Glutamatergic neuron (in vitro differentiated cells): ENCODE measurements at places on chromosomes 6 and 20. TPM values are rescaled to one million over a fixed set of nuclear protein-coding genes. Genes with fewer than 3 reads are reported as not detected.

PRICKLE4 gene
- 2.3 TPM for total RNA-seq

TMC2 gene
- total RNA-seq: not detected

RAB32 gene
- 8.6 TPM for total RNA-seq

FAM217A gene
- not detected for total RNA-seq

B3GALT4 gene
- total RNA-seq: 8.6 TPM

TRAPPC3L gene
- total RNA-seq: not detected

CD83 gene
- total RNA-seq: 0.34 TPM

FAM83D gene
- total RNA-seq: 4.9 TPM

LHFPL5 gene
- 1.7 TPM for total RNA-seq

SLC22A16 gene
- total RNA-seq: not detected

PHACTR1 gene
- total RNA-seq: 50.7 TPM

SMLR1 gene
- total RNA-seq: not detected

ZNF831 gene
- not detected for total RNA-seq

EPB41L2 gene
- total RNA-seq: 36.2 TPM

TSPO2 gene
- not detected for total RNA-seq

BAK1 gene
- total RNA-seq: 11.5 TPM

PSMB8 gene
- total RNA-seq: not detected

FRK gene
- 0.37 TPM for total RNA-seq

PIGU gene
- total RNA-seq: 19.4 TPM

NHLRC1 gene
- 0.17 TPM for total RNA-seq

HLA-DRA gene
- total RNA-seq: not detected

COL21A1 gene
- 0.69 TPM for total RNA-seq

MOG gene
- total RNA-seq: not detected

CST4 gene
- not detected for total RNA-seq

MYBL2 gene
- total RNA-seq: 19.0 TPM

HCK gene
- 0.78 TPM for total RNA-seq

MYH7B gene
- total RNA-seq: 1.5 TPM

QRSL1 gene
- 10.2 TPM for total RNA-seq

ZKSCAN3 gene
- 16.0 TPM for total RNA-seq

MATN4 gene
- total RNA-seq: not detected

FUCA2 gene
- total RNA-seq: 19.2 TPM

DPPA5 gene
- not detected for total RNA-seq

CDSN gene
- total RNA-seq: not detected

FIG4 gene
- 15.4 TPM for total RNA-seq

RNF217 gene
- total RNA-seq: 5.9 TPM

CAGE1 gene
- total RNA-seq: not detected

GRM1 gene
- 0.17 TPM for total RNA-seq

SLC22A7 gene
- total RNA-seq: 0.34 TPM

PPP1R3G gene
- not detected for total RNA-seq

HTR1E gene
- total RNA-seq: 0.34 TPM

BMP5 gene
- total RNA-seq: 1.1 TPM

RIMS4 gene
- total RNA-seq: 96.1 TPM

ADGRF1 gene
- not detected for total RNA-seq

QKI gene
- 50.5 TPM for total RNA-seq

CLPSL1 gene
- total RNA-seq: not detected
